ENCODE measurements at places on chromosomes 6 and 20.

GRCh38 chr6:33924681-33925080 lies 120.9 kb upstream of the MLN start:
- DNase-seq, result no peak

DNA sequence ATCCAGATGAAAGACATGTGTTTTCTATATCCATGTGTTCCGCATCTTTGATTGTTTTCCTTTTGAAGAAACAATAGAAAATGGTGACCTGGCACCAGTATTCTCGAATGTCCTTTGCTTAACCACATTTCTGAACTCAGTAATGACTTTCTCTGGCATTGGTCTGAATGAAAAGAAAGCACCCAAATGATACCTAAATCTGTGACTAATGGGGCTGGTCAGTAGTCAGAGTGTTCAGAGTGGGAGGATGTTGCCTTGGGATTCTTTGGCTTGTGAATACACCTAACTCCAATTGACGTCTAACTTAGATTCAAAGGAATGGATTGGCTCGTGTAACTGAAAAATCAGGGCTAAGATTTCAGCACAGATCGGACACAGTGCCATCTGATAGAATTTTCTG lies 27.1 kb downstream of the PARD6B start:
- peak; percentile 32 for DNase-seq

DNA sequence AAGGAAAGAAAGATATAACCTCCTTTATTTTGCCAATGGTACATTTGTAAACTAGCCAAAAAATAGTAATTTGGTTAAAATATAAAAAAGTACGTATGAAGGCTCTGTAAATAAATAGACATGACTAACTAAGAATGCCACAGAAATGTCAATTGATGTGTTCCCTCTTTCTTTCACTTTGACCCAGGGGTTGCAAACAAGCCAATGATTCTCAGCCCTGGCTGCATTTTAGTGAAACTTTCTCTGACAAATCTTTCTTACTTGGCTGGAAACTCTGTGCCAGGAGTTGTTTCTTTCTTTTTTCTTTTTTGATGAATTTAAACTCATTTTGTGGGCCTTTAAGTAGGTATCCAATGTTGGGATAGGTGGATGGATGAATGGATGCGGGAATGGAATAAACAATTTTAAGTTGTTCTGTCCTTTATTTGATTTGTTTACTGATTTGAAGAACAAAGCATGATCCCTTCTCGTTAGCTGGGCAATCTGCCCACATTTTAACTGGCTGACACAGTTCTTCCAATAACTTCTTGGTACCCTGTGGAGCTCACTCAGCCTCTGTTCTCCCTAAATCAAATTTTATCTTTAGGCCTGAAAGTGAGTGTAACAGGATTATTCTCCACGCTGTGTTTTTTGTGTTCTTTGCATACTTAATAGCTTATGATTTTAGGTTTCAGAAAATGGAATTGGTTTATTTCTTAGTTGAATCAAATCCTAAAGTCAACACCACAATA lies 58.6 kb upstream of the GCLC start:
- no peak for DNase-seq

DNA sequence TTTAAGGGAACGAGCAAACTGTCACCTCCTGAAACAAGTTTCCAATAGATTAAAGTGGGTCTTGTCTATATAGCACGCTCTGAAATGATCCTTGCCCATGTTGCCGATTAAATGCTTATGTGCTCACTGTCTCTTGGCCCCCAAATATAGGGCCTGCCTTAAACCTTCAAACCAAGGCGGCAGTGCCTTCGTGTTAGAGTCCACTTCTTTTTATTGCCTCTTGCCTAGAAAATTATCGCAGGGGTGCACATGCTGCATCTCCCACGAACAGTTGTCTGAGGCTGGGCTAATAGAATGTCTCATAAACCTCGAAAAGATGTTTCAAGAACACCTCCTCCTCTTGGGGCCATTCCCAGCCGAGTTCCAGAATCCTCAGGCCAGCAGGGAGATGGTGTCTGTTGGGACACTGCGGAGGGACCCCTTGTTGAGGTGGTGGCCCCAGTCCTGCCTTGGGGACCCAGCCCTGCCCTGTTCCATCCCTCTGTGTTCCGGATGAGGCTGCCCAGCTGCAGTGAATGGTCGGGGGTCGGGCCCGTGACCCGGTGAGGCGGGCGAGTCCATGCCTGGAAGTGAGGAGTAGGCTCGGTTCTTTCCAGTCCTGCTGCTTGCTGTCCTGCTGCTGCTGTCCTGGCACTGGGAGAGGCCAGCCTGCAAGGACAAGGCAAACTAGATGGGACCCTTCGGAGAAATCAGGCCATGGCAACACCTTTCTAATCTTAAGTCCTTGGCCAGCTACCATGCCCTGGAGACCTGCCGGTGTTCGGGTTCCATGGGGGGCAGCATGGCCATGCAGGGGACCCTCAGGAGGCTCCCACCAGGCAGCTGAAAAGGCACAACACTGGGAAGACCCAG lies 34.7 kb upstream of the SLCO4A1 start:
- no peak for DNase-seq

DNA sequence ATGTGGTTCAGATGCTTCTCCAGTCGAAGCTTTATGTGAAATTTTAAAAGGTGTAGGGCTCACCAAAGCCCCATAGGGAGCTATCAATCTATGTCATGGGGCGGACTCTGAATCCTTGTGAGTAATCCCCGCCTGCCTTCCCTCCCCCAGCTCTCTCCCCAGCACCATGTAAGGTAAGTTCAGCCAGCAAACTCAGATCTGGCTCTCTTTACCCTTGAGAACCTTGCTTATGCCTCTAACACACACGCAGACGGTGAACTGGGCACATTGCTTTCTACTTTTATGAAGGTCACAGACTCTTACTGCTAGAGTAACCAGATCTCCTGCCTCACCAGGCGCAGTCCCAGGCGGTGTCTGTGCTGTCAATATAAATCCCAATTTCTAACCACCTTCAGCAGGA lies 82.6 kb upstream of the CNKSR3 start:
- no peak for DNase-seq

Measured in bronchial epithelial cell (primary cell).